ENCODE measurements at places on chromosomes 7 and 10.

DNA sequence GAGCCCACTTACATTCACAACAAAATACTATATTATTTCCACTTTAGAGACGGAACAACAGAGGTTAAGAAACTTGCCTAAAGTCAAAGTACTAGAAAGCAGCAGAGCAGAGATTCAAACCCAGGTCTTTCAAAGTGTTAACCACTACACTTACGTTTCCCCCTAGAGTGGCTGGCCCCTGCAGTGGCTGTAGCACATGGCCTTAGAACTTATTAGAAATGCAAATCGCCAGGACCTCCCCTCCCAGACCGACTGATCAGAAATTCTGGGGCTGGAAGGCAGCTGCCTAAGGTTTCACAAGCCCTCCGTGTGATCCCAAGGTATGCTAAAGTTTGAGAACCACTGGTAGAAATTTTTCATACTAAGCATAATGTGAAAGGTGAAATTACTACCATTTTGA lies 8.1 kb downstream of the MPP7 start:
- no peak for DNase-seq

- no peak for DNase-seq
Observed at GRCh38 chr10:80161321-80162083, 29.0 kb downstream of the PLAC9 start.

DNA sequence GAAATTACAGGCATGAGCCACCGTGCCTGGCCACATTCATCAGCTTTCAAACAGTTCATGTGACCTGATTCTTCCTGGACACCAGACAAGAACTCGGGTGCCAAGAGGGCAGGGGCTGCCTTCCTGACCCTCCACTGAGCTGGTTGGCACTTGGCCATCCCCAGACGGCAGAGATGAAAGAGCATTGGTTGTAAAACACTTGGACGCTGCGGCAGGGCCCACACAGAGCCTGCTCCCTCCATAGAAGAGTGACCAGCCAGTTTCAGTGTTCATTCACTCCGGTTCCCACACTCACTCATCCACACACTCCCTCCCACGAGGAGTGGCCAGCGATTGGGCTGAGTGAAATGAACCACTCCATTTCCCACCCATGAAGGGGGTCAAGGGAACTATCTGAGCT lies 112.3 kb downstream of the ITGB8 start:
- DNase-seq = no peak

GRCh38 chr10:34996843-34997242 lies 93.3 kb downstream of the CUL2 start:
- DNase-seq = no peak

Data from brain pericyte (primary cell).